A549 (cell line): ENCODE measurements at places on chromosomes 3 and 15. TPM values are rescaled to one million over a fixed set of nuclear protein-coding genes. Genes with fewer than 3 reads are reported as not detected.
A peak's percentile ranks its signal among the peaks of the same experiment; 100 is the strongest.

Gene MEGF11
- 0.31 to 0.49 TPM (median 0.37 TPM) in 3 replicates for polyA plus RNA-seq

DNA sequence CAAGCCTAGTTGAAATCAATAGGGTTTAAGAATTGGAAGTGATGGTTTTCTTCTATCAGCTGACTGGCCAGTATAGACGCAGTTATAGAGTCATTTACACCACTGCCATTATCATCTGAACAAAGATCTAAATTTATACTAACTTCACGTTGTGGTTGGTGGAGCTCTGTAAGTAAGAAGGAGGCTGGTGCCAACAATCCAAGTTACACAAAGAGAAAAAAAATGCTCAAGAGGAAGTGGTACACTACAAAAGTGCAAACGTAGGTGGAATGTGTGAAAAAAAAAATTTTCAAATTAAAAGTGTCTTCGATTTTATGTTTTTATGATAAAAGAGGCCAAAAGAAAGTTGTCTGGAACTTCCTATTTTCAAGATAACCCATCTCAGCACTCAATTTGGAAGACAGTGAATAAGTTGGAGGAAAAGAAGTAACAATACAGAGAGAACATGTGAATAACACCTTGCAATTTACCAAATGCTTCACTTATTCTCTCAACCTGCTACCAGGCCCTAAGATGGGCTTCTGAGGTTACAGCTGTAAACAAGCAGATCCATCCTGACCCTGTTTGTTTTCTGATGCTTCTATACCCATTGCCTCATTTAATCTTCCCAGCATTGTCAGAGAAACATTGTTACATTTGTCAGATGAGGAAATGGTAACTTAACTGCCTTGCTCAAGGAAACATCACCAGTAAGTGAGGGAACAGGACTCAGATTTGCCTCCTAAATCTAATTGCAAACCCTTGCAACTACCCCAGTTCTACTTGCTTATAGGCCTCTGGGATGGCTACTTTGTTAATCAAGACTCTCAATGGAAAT, 12.0 kb upstream of the TASOR start:
- no peak for DNase-seq

Gene SQOR
- 33.8 to 38.8 TPM (median 36.0 TPM) in 3 replicates for polyA plus RNA-seq

DNA sequence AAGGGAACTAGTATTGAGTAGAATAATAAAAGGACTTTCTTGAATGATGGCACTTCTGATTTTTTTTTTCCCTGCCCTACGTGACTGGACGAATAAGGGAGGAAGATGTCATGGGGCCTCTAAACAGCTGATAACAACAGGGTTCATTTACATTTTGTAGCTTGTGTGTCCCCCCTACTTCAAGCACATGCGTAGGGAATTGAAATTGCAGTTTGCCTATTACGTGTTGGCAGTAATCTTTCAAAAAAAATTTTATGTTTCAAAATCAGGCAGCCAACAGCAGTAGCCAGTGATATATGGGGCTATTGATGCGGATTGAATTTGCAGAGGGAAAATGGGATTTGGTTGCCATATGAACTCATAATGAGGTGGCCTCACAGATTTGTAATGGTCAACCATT, 58.7 kb downstream of the PTPRG start:
- DNase-seq, result no peak

Gene PARP15
- not detected in 3 replicates for polyA plus RNA-seq

Gene PLA2G4E
- not detected in 3 replicates for polyA plus RNA-seq

DNA sequence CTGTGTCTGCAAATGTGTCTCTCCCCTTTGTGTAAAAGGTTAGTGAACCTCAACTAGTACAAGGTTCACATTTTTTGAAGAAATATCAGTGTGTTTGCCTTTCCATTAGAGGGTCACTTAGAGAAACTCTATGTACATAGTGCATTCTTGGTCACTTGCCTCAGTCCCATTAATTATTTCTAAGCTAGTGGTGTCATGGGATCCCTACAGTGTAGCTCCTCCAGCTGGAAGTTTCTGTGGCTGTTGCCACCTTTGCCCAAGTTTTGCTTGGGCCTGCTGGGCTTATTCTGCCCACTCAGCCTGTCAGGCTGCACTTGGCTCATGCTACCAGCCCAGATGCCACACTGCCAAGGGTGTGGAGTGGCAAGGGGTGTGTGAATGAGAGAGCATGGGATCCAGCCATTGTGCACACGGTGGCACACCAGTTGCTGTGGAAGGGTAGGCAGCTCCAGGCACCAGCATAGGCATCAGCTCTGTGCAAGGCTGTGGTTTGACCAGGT, 161.7 kb downstream of the ARPP21 start:
- DNase-seq, result peak; percentile 23

DNA sequence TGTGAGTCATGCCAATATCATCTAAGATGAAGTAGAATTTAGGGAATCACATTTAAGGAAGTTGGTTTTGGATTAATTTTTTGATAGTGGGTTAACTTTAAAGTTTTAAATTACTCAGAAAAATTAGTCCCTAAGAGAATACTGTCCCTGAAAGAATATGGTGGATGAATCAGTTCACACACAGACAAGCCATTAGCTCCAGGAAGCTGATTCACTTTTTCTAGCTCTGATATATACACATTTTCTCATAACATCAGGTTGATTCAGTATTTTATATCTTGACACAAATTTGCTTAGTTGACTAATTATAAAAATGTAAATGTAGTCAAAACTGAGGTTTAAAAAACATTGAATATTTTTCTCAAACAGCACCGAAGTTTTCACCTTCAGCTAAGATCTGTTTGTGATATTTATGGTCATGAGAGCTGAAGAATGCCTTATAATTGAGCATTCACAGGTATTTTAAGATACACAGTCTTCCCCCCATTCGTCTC, 55.1 kb downstream of the MYH15 start:
- DNase-seq, result no peak

DNA sequence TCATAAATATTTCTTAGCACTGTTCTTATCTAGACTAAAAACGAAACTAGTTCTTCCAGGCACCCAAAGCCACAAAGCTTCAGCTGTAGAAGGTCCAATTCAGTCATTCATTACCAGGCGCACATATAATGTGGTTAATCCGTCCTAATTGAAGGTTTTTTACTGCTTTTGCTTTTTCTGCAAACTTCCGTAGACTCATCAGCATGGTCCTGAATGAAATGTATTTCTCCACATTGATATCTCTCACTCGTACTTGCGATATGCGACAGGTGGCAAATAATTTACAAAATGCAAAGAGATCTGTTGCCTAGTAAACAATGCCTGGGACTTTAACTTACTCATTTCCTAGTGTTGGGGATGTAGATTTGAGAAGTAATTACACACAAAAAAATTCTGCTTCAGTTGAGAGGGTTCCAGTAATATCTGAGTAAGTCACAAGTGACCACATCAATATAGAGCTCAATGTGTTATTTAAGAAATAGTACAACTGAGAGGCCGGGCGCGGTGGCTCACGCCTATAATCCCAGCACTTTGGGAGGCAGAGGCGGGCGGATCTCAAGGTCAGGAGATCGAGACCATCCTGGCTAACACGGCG, 75.0 kb upstream of the MBNL1 start:
- no peak for DNase-seq

DNA sequence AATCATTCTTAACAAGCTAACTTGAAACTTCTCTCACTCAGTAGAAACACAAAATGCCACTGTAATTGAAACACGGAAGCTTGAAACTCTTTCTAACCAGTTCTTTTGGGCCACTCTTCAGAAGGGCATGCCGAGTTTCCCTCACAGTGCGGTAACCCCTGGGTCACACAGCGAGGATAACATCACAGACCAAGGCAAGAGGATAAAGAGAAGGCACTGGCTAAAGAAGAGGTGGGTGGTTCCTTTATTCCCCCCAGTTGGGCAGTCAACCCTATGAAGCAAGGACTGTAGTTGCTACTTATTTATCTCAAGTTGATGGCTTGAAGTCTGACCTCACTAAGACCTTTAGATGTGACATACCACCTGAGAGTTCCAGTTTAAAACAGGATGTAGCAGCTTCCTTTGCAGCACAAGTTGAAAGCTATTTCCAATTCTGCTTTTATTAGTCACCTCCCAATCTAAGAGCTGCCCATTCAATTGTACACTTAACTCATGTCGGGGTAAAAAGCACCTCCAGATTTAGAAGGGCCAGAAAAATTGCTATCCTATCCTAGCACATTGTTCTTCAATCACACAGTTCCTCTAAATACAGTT, 272.4 kb downstream of the TIGIT start:
- DNase-seq, result no peak

GRCh38 chr3:68103811-68104210, 449.4 kb upstream of the SUCLG2 start:
- no peak for DNase-seq

DNA sequence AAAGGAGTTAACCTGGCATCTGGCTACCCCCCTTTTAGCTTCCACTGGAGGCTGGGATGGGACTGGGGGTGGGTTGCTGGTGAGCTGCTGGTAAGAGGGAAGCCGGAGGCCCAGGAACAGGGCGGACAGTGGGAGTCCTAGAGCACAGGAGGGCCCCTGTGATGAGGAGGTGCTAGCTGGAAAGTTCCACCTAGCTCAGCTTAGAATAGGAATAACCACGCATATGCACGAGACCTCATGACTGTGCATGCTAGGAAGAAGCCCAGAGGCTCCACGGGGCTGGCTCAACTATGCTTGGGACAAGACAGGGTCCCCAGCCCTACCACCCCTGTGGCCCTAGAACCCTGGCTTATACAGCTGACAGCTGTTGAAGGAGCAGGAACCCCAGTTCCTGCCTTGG, 34.1 kb downstream of the LINGO1 start:
- DNase-seq, result no peak

DNA sequence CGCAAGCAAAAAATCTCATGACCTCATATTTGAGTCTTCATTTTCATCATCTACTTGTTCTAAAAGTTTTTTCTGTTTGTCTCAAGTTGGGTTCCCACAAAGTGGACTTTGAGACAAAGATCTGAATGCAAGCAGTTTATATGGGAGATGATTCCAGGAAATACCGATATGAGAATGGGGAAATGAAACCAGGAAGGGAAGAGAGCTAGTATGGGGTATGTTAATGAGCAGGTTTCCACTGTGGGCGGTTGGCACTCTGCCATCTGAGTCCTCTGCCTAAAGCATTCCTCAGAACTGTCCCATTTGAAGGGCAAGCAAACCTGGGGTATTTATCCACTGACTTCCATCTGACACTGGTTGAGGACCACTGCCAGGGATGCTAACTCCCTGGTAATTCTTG, 8.8 kb downstream of the ADPRH start:
- DNase-seq, result no peak

Gene NR1I2
- 0.05 TPM in 1 of 3 replicates, not detected in the others for polyA plus RNA-seq

DNA sequence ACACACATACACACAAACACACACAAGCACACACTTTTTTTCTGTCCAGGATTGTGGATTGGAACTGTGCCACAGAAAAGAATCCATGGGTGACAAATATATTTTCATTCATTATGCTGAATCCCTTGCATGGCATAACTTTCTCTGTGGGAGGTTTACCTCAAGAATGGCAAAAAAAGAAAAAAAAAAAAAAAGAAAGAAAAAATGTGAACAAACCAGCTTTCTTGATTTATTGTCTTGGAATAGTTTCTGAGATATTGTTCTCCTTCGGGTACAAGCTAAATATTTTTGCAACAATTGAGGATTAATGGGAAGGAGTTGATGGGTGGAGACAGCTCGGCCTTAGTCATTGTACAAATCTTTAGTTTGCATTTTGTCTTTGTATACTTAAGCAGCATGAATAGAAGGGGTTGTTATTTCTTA, 153.1 kb downstream of the GMNC start:
- no peak for DNase-seq

Gene ZNF662
- not detected in 3 replicates for polyA plus RNA-seq

GRCh38 chr3:27675287-27675686, 46.8 kb downstream of the EOMES start:
- DNase-seq, result no peak

GRCh38 chr3:70748593-70748992, 436.2 kb upstream of the MDFIC2 start:
- DNase-seq, result no peak

GRCh38 chr3:171753665-171754408, 56.4 kb downstream of the PLD1 start:
- DNase-seq, result no peak

Gene OIP5
- 21.7 to 23.2 TPM (median 22.4 TPM) in 3 replicates for polyA plus RNA-seq

- no peak for DNase-seq
These were observed 619.0 kb upstream of the GOLIM4 start for GRCh38 chr3:168714609-168715240.

GRCh38 chr3:128427175-128427857, 39.4 kb downstream of the DNAJB8 start:
- no peak for DNase-seq

DNA sequence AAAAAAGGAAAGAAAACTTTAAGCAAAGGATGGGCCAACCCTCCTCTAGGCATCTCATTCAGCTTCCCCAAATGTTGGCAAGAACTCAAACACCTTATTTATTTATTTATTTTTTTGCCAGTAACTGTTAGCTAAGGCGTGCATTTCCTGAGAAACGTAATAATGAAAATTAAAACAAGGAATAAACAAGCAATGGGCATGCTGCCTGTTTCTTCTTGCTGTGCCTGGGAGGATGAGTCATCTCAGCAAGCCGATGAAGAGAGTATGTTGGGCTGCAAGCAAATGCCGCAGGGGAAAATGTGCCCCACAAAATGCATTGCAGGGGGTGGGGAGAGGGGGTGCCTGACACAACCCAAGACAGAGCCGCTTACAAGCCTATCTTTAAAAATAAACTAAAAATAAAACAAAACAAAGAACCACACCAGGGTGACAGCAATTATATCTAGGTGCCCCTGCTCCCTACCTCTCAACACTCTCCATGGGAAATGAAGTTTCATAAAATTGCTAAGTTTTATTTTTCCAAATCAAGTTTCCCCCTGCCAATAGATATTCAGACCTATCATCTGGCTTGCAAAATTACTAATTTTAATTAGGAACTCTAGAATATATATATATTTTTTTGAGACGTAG, 40.3 kb downstream of the EIF4E3 start:
- no peak for DNase-seq

GRCh38 chr15:30865257-30865656, 38.5 kb upstream of the FAN1 start:
- no peak for DNase-seq

GRCh38 chr15:37291920-37292319, 191.6 kb upstream of the MEIS2 start:
- no peak for DNase-seq

Gene EDEM1
- polyA plus RNA-seq, result 15.2 to 16.8 TPM (median 16.3 TPM) in 3 replicates

- DNase-seq, result no peak
These were observed 12.8 kb downstream of the NT5DC2 start for GRCh38 chr3:52520716-52521487.

Gene MYZAP
- polyA plus RNA-seq, result 1.8 to 2.6 TPM (median 2.4 TPM) in 3 replicates

Gene CHSY1
- polyA plus RNA-seq, result 16.0 to 17.7 TPM (median 17.4 TPM) in 3 replicates

DNA sequence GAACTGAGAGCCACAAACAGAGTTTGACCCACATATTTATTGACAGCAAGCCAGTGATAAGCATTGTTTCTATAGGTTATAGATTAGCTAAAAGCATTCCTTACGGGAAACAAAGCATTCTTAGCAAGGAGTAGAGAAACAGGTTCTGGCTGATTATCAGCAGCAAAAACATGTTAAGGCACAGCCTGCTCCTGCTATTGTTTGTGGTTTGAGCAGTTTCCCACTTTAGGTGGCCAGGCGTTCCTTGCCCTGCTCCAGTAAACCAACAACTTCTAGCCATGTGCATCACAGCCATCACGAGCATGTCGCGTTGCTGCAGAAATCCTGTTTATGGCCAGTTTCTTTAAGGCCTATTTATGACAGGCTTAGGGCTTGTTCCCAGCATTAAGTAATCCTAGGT, 44.7 kb upstream of the C2CD4B start:
- DNase-seq, result no peak

GRCh38 chr3:17151598-17152373, 267.0 kb downstream of the PLCL2 start:
- no peak for DNase-seq

Gene LRRIQ4
- not detected in 3 replicates for polyA plus RNA-seq
